Activated CD4-positive, alpha-beta T cell treated with anti-CD3 and anti-CD28 coated beads for 24 hours (primary cell): ENCODE measurements at places on chromosomes 5 and 9.

- DNase-seq, result no peak
Measured at GRCh38 chr9:78298046-78298765, 1.3 kb downstream of the PSAT1 start.

GRCh38 chr9:34400275-34400674 is 23.6 kb upstream of the MYORG start:
- no peak for DNase-seq

GRCh38 chr5:108561416-108562204 is 179.7 kb upstream of the FBXL17 start:
- DNase-seq, result no peak

- no peak for DNase-seq
Measured at GRCh38 chr5:38871790-38872551, 26.2 kb downstream of the OSMR start.

DNA sequence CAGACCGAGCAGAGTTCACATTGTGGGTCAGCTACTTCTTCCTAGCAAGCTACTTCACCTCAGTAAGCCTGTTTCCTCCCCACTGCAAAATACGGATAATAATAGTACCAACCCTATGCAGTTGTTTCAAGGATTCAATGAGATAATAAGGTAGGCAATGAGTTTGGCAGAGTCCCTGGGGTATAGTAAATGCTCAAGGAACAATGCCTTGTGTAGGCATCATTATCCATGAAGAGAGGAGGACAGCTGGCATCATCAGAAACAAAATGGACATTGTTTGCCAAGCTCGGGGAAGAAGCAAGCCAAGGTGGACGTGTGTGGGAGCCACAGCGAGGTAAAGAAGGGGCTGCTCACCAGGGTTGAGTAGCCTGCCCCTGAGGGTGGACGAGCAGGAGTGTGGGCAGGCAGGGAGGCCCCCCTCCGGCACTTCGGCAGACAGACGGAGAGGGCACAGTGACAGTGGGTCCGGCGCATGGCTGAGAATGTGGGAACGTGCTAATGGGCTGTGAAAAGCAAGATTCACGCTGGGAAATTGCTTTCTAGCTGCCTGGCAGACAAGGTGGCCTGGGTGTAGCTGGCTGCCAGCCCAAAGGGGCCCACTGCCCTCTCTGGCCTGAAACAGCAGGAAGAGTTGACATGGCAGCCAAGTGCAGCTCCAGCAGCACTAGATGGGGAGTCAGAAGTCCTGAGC is 10.1 kb downstream of the CAMK2A start:
- no peak for DNase-seq

- DNase-seq, result no peak
Measured at GRCh38 chr9:107630156-107630555, 140.6 kb upstream of the KLF4 start.

DNA sequence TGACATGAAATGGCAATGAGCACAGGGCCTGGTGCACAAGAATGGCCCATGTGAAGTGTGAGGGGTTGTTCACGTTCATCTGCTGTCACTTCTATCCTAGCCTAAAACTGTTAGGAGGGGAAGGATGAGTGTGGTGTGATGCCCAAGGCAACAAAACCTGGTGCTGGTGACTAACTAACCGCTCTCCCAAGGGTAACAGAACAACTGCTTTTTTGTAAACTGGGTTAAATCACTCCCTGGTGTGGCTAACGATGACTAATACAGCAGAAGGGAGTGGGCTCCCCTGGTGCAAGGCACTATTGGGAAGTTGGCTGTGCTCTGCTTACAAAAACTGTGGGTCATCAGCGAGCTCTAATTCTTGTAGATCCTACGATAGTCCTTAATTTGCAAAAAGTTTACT is 103.2 kb upstream of the VCAN start:
- DNase-seq, result no peak

DNA sequence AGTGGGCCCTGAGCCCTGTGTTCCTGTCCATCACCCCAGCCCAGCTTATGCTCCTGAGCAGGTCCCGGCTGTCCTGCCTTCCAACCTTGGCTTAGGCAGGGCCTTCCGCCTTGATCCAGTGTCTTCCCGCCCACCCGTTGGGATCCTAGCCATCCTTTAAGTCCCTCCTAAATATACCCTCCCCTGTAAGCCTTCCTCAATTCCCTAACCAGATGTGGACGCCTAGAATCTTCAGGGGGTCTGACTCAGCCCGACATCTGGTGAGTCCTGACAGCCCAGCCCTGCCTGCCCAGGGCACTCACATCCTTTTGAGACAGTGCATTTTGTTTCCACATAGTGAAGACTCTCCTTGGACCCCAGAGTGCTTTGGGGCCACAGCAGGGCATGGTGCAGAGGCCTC is 23.7 kb downstream of the SLC6A7 start:
- no peak for DNase-seq

DNA sequence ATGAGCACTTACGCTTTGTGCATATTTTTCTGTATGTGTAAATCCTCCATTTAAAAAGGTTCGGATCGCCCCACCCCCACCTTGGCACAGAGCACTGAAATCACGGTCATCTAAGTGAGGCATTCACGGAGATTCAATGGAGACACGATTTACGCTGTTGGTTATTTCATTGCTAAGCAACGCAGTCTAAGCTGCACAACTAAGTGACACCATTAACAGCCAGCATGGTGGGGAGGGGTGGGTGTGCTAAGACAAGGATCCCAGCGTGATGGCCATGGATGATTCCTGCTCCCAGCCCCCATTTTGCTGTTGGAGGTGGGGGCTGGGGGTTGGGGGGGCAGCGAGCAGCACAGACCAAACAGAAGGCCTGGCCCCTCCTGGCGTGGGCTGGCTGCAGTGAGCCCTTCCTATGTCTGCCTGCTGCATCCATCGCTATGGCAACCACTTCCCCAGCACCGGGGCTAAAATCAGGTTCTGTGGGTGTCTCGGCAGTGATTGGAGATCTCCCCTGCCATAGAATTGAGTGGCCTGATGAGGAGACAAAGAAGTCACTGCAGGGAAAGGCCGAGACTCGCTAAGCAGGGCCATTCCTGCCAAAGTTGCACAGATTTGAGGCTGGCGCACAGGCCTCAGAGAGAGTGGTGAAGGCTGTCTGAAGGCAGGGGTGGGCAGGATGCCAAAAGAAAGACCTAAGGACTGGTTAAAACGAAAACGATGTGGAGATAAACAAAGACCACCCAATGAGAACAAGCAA is 14.3 kb upstream of the MARCHF6 start:
- DNase-seq, result no peak

GRCh38 chr5:86493777-86494176 is 124.0 kb upstream of the COX7C start:
- no peak for DNase-seq

- no peak for DNase-seq
Measured at GRCh38 chr5:92687821-92688722, 892.9 kb downstream of the NR2F1-AS1 start.

- DNase-seq, result no peak
Measured at GRCh38 chr5:33649549-33650482, 209.1 kb downstream of the TARS1 start.

- no peak for DNase-seq
Measured at GRCh38 chr5:147918899-147919298, 12.6 kb upstream of the C5orf46 start.

DNA sequence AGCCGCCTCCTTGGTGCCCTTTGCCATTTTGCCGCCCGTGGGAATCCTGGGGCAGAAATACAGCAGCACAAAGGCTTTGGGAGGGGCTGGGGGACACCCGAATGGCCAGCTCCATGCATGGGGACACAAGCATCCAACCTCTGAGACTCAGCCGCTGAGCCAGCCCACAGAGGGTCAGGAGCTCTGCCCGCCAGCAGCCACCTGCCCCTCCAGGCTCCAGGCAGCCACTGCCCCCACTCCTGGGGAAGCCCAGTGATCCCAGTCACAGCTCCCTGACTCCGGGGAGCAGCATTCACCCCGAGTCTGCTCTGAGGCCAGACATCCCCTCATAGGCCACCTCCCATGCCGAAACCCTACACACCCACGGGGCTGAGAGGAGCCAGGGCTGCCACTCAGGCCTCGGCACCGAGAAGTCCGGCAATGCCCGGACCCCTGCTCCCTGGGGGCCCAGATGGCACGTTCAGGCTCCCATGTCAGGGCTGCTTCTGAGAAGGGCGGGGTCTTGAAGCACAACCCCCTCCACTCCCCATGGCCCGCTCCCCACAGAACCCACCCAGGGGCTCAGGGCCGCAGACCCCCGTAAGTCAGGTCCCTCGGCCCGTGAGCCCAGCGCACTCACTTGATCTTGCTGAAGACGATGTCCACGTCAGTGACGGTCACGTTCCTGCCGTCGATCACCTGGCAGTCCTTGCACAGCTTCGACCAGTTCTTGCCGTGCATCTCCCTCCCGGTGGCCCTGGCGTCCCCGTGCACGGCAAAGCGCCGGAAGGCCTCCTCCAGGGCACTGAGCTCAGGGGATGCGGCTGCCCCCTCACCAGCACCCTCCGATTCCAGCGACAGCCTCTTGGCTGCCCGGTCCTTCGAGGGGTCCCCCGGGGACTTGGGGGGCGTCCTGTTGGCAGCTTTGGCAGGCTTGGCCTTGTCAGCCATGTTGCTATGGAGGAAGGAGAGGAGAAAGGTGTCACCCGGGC is 15.7 kb downstream of the TPPP start:
- no peak for DNase-seq

DNA sequence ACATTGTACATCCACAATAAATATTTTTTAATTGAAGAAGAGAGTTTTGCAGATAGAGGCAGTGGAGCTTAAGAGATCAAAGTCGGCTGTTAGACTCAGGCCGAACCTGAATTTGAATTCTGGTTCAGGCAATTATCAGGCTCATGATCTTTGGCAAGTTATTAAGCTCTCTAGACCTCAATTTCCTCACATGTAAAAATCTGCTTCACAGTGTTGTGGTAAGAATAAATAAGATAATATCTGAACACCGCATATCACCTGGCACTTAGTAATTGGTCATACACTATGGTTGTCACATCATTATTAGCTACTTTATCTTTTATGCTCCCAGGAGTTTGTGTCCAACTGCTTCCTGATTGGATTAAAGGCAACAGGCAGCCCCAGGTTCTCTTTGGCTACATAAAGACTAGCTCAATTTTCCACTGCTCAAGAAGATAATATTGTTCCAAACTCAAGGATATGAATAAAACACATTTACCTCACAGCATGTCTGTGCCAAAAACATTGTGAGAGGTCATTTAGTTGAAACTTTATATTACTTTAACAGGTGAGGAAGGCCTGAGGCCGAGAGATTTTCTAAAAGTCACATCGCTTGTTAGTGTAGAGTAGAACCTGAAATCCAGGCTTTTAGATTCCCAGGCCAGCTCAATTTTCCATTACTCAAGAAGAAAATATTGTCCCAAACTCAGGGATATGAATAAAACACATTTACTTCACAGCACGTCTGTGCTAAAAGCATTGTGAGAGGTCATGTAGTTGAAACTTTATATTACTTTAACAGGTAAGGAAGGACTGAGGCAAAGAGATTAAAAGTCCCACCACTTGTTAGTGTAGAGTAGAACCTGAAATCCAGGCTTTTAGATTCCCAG is 289.2 kb upstream of the PTGER4 start:
- DNase-seq, result no peak

GRCh38 chr5:56838409-56839039 is 23.2 kb downstream of the MAP3K1 start:
- no peak for DNase-seq

DNA sequence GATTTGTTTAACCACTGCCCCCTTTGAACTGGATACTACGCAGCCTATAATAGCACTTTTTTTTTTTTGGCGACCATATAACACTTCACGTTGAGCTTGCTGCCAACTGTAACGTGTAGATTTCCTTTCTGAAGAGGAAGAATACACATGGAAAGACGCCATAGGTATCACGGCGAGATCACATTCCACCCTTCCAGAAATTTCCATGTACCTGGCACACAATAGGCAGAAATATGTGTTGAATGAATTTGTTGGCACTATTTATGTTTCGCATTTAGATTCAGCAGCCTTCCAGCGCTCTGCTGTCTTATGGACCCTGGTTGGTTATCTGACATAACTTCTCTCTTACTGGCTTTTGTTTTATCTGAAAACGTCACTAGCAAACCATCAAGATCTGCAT is 250.3 kb downstream of the SLIT3 start:
- no peak for DNase-seq

- no peak for DNase-seq
Measured at GRCh38 chr9:115855458-115856133, 298.0 kb upstream of the PAPPA start.

- no peak for DNase-seq
Measured at GRCh38 chr9:104923740-104924139, 4.2 kb downstream of the ABCA1 start.

DNA sequence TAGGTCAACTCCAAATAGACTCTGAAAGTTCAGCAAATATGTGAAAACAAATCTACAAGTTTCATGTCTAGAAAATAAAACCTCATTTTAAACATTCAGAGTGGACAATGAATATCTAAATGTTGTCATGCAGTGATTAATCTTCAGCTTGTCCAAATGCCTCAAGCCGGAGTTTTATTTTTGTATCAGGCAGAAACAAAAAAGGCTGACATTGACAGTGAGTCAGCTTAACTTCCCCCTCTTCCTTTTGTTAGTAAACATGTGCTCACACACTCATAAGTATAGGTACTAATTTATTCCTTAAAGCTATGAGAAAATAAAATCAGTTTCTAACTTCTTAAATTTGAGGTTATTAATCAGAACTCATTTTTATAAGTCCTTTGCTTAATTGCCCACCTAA is 467.9 kb upstream of the DAB2 start:
- no peak for DNase-seq

GRCh38 chr9:74218385-74219063 is 278.6 kb upstream of the RORB start:
- DNase-seq, result no peak
